ENCODE measurements at places on chromosomes 12 and 14.

GRCh38 chr14:99566390-99567354 lies 37.3 kb downstream of the CCDC85C start:
- no peak for DNase-seq

DNA sequence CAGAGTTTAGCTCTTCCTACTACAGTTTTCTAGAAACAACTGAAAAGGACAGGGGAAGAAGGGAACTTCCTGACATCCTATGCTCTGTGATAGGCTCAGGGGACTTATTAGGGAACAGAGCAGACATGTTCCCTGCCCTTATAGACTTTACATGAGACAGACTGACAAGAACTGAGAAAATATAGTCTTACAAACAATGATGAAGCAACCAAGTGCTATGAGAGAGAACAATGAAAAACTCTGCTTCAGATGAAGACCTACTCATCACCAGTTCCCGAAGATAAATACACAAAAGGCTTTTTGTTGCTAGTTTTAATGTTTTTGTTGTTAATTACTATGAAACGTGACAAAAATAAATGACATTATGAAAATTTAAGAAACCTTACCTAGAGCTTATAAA lies 115.3 kb downstream of the SEC23A start:
- no peak for DNase-seq

GRCh38 chr12:19390051-19390598 lies 49.2 kb upstream of the AEBP2 start:
- no peak for DNase-seq

- no peak for DNase-seq
These were observed 101.7 kb downstream of the KIF21A start for GRCh38 chr12:39341179-39341578.

- DNase-seq: no peak
These were observed 63.0 kb upstream of the NRXN3 start for GRCh38 chr14:78107166-78107565.

DNA sequence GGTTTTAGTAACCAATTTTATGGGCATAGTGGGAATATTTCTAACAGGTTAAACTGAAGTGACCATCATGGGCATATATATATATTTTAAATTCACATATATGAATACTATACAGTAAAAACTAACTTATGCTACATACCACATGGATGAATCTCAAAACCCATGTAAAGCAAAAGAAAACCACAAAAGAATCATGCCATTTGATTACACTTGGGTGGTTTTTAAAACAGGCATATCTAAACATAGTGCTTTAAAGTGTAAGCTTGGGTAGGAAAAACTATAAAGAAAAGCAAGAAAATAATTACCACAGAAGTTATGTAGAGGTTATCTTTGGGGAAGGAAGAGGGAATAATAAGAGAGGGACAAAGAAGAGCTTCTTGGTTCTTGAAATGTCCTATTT lies 326.1 kb downstream of the NAV3 start:
- DNase-seq: no peak

GRCh38 chr12:89721291-89721987 lies 12.8 kb upstream of the ATP2B1 start:
- DNase-seq: no peak

DNA sequence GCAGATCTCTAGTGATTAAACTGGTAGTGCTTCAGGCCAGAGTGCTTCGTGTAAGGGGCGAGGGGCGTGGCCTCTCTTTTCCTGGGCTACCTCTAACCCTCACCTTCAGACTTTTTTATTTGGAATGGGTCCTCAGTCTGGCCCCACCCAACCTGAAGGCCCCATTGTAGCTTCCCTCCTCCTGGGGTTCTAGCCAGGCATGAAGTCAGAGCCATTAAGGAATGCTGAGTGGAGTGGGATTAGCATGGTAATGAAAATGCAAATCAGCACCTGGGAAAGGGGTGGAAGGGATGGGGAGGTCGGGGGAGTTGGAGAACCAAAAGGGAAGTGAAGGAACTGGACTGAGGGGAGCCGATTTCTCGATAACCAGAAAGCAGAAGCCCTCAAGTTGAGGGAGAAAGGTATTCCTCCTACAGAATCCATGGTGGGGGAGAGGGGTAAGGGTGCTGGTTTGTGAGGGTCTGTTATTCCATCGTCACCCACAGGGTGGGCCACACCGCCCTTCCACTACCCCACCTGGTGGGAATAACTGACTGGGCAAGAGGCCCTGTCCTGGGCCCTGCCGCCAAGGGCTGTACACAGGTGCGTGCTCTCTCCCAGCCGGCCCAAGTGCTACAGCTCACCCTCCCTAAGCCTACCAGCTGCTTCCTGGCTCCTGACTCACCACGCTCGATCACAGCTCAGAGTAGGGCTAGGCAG lies 14.1 kb downstream of the ZFHX2 start:
- no peak for DNase-seq

DNA sequence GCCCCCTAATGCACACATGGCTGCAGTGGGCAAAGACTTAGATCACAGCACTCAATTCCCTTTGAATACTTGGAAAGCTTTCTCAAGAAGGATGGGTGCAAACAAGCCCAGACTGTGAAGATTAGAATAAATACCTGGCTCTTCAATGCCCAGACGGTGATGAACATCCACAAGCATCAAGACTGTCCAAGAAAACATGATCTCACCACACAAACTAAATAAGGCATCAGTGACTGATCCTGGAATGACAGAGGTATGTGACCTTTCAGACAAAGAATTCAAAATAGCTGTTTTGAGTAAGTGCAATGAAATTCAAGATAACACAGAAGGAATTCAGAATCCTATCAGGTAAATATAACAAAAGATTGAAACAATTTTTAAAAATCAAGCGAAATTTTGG lies 43.8 kb upstream of the ZDHHC17 start:
- DNase-seq: peak; percentile 77

All from kidney epithelial cell (primary cell).